ENCODE measurements at places on chromosomes 11 and 22. TPM values are rescaled to one million over a fixed set of nuclear protein-coding genes. Genes with fewer than 3 reads are reported as not detected.

DNA sequence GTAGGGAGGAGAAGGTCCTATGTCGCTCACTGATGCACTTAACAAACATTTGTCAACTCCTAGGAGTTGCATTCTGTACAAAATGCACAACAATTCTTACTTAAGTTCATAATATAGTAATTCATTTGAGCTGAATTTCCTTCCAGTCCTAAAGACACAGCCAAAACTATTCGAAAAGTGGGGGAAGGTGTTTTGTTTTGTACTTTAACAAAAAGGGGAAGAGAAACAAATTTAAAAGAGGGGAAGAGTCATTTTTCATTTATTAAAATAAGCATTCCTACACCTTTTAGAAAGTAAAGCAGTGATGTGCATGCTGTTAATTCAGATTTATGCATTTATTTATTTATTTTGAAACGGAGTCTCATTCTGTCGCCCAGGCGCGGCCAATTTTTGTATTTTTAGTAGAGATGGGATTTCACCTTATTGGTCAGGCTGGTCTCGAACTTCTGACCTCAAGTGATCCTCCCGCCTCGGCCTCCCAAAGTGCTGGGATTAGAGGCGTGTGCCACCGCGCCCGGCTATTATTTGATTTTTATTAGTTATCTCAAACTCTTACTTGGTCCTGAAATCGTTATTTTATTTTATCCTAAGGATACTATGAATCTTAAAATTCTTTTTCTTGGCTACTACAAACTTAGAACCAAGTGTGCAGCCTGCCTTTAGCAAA lies 1.1 kb upstream of the FANCF start:
- H3K4me1 ChIP-seq, result peaks cover 51% of the 10 kb centered on the region
- peak overlapping the region; percentile 99 for H3K27ac ChIP-seq
- peak overlapping the region; percentile 96 for H3K4me3 ChIP-seq
- H3K27me3 ChIP-seq, result no peaks in the 10 kb centered on the region

The RPS6KB2 gene
- 53.4 TPM for polyA plus RNA-seq

DNA sequence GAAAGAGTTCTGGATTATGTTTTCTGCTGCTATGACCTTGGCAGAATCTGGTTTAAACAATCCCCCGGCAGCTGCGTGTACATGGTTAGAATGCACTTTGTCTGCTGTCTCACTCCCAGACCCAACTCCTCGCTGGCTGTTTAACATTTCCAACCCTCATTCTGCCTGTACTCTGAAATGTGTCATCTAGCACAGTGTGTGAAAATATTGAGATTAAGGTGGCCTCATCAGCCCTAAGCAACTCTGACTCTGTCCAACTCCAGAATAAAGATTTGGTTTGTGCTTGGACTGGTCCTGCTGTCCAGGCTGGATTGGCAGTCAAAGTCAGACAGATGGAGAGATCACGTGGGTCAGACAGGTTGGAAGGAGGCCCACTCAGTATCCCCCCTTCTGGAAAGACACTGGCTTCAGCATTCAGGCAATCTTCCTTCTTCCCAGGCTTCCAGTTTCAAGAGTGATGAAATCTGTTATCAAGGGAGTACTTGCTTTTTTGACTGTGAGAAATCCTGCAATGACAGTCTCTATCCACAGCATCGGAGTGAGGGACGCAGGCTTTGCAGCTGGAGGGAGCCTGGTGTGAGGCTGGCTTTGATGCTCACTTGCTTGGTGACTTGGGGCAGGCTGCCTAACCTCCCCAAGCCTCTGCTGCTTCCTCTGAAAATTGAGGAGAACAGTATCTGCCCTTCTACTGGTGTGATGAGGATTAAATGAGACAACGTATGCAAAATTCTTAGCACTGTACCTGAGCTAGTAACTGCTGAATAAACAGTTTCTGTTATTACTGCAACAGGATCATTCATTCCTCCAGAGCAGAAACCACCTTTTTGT lies 29.8 kb downstream of the ABTB2 start:
- no peaks in the 10 kb centered on the region for H3K36me3 ChIP-seq
- peaks cover 32% of the 10 kb centered on the region for H3K27me3 ChIP-seq
- DNase-seq, result no peak
- H3K4me1 ChIP-seq, result no peaks in the 10 kb centered on the region
- no peak overlapping the region for H3K4me3 ChIP-seq

- DNase-seq, result no peak
- peaks cover 10% of the 10 kb centered on the region for H3K36me3 ChIP-seq
- H3K4me3 ChIP-seq, result no peak overlapping the region
- peaks cover 72% of the 10 kb centered on the region for H3K27me3 ChIP-seq
- no peak overlapping the region for H3K27ac ChIP-seq
Observed at GRCh38 chr11:61552108-61552635, 28.7 kb downstream of the SYT7 start.

GRCh38 chr11:63603180-63603518 lies 11.1 kb downstream of the PLAAT3 start:
- no peak for DNase-seq
- H3K4me3 ChIP-seq, result no peak overlapping the region
- no peaks in the 10 kb centered on the region for H3K4me1 ChIP-seq
- H3K27ac ChIP-seq, result no peak overlapping the region

GRCh38 chr11:21048626-21049025 lies 379.2 kb downstream of the NELL1 start:
- H3K27me3 ChIP-seq, result no peaks in the 10 kb centered on the region
- no peak for DNase-seq
- no peaks in the 10 kb centered on the region for H3K4me1 ChIP-seq
- no peak overlapping the region for H3K4me3 ChIP-seq

- no peak for DNase-seq
- no peaks in the 10 kb centered on the region for H3K27me3 ChIP-seq
- no peak overlapping the region for H3K27ac ChIP-seq
- H3K4me1 ChIP-seq, result peaks cover 4% of the 10 kb centered on the region
Observed at GRCh38 chr22:24176630-24177029, 4.7 kb upstream of the SUSD2 start.

GRCh38 chr11:124108156-124108555 lies 7.1 kb upstream of the VWA5A start:
- no peak for DNase-seq
- no peak overlapping the region for H3K4me3 ChIP-seq
- H3K27ac ChIP-seq, result no peak overlapping the region
- no peaks in the 10 kb centered on the region for H3K36me3 ChIP-seq

The GATD1 gene
- 4.5 TPM for polyA plus RNA-seq

DNA sequence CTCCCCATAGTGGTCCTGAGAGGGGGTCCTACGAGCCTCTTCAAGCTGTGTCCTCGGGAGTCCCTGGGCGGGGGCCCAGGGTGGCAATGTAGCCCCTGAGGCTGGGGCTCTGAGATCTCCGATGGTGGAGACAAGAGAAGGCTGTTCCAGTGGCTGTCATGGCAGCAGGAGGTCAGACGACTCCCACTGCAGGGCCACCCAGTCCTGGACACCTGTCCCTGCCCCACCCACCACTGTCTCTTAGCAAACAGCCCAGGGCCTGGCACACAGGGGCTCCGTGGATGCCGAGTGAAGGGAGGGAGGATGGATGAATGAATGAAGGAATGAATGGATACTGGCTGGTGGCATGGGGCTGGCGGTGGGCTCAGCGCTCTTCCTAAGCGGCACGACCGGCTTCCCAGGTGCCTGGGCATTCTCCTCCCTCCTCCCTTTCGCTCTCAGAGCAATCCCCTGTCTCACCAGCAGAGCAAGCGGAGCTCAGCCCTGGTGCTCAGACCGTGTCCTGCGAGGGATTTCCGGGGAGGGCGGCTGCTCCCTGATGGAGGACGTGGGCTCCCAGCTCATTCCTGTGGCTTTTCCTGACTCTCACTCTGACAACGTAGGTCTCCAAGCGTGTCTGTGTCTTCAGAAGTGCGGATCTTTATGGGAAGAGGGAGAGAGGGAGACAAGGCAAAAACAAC lies 1272.6 kb downstream of the BRD1 start:
- DNase-seq, result no peak
- no peaks in the 10 kb centered on the region for H3K27me3 ChIP-seq
- no peak overlapping the region for H3K27ac ChIP-seq
- no peaks in the 10 kb centered on the region for H3K4me1 ChIP-seq
- H3K36me3 ChIP-seq, result no peaks in the 10 kb centered on the region
- no peak overlapping the region for H3K4me3 ChIP-seq

The GPHA2 gene
- polyA plus RNA-seq, result not detected

DNA sequence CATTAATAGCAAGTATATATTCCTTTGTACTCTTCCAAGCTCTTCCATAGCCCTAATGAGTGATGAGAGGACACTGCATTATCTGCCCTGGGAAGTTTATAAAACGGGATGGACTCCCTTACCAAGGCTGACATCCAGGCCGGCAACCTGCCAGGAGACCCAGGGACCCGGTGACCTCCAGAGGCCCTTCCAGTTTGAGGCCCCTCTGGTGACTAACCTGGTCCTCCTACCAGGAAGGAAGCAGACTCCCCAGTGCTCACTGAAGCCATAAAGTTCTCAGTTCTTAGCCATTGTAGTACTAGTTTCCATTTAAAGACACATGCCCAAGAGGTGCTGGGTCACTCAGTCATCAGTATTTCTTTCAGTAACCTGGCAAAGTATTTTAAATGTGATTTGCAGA lies 345.4 kb downstream of the TENM4 start:
- no peak overlapping the region for H3K4me3 ChIP-seq
- peaks cover 3% of the 10 kb centered on the region for H3K4me1 ChIP-seq
- H3K36me3 ChIP-seq, result no peaks in the 10 kb centered on the region

The PRG3 gene
- polyA plus RNA-seq, result not detected

The TRABD gene
- 17.5 TPM for polyA plus RNA-seq

GRCh38 chr11:98561252-98561651 lies 459.5 kb upstream of the CNTN5 start:
- H3K27ac ChIP-seq, result no peak overlapping the region
- H3K4me3 ChIP-seq, result no peak overlapping the region
- H3K36me3 ChIP-seq, result no peaks in the 10 kb centered on the region
- H3K27me3 ChIP-seq, result no peaks in the 10 kb centered on the region
- H3K4me1 ChIP-seq, result no peaks in the 10 kb centered on the region

DNA sequence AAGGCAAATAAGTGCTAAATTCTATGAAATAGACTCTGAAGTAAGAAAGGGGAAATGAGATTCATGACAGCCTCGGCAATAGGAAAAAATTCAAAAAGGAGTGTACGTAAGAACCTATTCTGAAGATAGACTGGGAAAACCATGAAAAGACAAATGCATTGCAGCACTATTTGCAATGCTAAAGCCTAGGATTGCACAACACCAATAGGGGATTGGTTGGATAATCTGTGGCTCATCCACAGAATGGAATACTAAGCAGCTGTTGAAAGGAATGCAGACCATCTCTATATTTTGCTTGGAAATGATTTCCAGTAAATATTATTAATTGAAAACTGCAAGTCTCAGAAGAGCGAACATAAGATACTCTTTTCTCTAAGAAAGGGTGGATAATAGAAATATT lies 91.7 kb upstream of the CLMP start:
- H3K27me3 ChIP-seq, result peaks cover 6% of the 10 kb centered on the region
- H3K36me3 ChIP-seq, result no peaks in the 10 kb centered on the region
- H3K27ac ChIP-seq, result no peak overlapping the region
- no peak overlapping the region for H3K4me3 ChIP-seq
- no peaks in the 10 kb centered on the region for H3K4me1 ChIP-seq

DNA sequence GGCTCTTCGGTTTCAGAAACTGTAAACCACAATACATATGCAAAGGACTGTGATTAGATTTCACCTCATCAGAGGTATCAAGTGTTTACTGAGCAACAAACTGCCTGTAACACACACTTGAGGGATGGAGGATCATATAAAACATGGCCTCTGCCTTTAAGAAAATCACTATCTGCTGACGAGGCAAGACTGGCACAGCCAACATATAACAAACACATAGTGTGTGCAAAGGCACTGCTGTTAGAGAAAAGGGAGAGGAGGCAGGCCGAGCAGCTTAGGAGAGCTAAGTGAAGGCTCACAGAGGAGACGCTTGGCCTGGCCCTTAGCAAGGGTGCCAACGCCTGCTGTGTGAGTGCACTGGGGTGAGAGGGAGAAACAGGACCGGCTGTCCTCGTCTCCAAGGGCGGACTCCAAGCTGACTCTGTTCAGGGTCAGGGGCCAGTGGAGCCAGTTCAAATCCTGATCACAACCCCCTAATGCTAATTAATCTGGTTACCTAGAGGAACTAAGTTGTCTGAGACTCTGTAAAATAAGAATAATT lies 48.2 kb downstream of the LRFN4 start:
- no peak overlapping the region for H3K27ac ChIP-seq
- no peak for DNase-seq
- no peaks in the 10 kb centered on the region for H3K36me3 ChIP-seq
- no peak overlapping the region for H3K4me3 ChIP-seq
- H3K4me1 ChIP-seq, result no peaks in the 10 kb centered on the region

GRCh38 chr11:67606093-67606491 lies 644 bp upstream of the NDUFV1 start:
- H3K27ac ChIP-seq, result peak overlapping the region; percentile 84
- DNase-seq, result no peak
- H3K4me1 ChIP-seq, result peaks cover 16% of the 10 kb centered on the region
- H3K4me3 ChIP-seq, result peak overlapping the region; percentile 95
- peaks cover 9% of the 10 kb centered on the region for H3K36me3 ChIP-seq
- H3K27me3 ChIP-seq, result no peaks in the 10 kb centered on the region

The KRTAP5-8 gene
- polyA plus RNA-seq, result not detected

- H3K27me3 ChIP-seq, result no peaks in the 10 kb centered on the region
- no peak overlapping the region for H3K27ac ChIP-seq
- H3K4me1 ChIP-seq, result no peaks in the 10 kb centered on the region
- no peak overlapping the region for H3K4me3 ChIP-seq
Observed at GRCh38 chr11:64084951-64085710, 49.4 kb downstream of the FLRT1 start.

The GAB4 gene
- not detected for polyA plus RNA-seq

- no peaks in the 10 kb centered on the region for H3K4me1 ChIP-seq
- H3K4me3 ChIP-seq, result no peak overlapping the region
- no peaks in the 10 kb centered on the region for H3K36me3 ChIP-seq
- no peak overlapping the region for H3K27ac ChIP-seq
Observed at GRCh38 chr11:113203141-113203753, 111.1 kb upstream of the TTC12 start.

DNA sequence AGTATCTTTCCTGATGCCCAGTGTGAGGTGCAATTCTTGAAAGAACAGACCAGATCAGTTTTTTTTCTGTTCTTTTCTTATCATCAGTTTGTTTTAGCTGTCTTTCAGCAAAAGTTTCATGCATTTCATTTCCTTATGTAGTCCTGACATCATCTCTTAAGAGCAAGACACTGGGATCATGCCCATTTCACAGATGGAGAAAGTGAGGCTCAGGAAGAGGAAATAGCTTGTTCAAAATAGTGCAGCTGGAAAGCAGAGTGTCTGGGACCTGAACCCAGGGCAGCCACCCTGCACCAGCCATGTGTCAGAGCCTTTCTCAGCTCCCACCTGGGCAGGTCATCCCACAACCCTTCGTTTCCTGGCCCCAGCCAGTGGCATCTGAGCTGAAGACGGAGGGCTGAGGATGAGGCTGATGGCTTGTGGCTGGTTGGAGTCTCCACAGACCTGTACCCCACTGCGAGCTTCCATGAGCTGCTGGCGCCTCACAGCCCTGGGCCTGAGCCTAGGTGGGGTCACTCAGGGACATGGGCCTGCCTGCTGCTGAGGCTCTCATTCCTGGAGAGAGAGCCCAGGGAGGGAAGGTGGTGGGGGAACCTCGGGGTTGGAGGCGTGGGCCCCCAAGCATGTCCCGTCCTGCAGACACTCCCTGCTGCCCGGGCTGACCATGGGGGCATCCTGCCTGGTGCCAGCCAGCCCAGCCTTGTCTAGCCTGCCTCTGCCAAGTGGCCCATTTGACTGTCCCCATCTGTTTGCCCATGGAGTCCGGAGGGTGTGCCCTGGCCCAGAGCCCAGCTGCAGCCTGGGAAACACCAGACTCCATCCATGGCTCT lies 61.8 kb downstream of the SMIM38 start:
- H3K27me3 ChIP-seq, result peaks cover 34% of the 10 kb centered on the region
- peaks cover 4% of the 10 kb centered on the region for H3K4me1 ChIP-seq
- H3K27ac ChIP-seq, result no peak overlapping the region
- DNase-seq, result no peak
- H3K4me3 ChIP-seq, result no peak overlapping the region

- H3K36me3 ChIP-seq, result no peaks in the 10 kb centered on the region
- H3K27ac ChIP-seq, result peak overlapping the region; percentile 57
- H3K4me3 ChIP-seq, result peak overlapping the region; percentile 99
- H3K4me1 ChIP-seq, result peaks cover 35% of the 10 kb centered on the region
- DNase-seq, result no peak
Observed at GRCh38 chr22:30422481-30423300, 2.9 kb upstream of the MTFP1 start.
